Occipital lobe (tissue), 3 donors: ENCODE measurements at places on chromosomes 6 and 20. TPM values are rescaled to one million over a fixed set of nuclear protein-coding genes. Genes with fewer than 3 reads are reported as not detected.
A peak's percentile ranks its signal among the peaks of the same experiment; 100 is the strongest.

- DNase-seq, result peak; percentile 12
These were observed 48.7 kb upstream of the HEY2 start for GRCh38 chr6:125700581-125701353.

- DNase-seq, result no peak
These were observed 117.4 kb downstream of the TTLL2 start for GRCh38 chr6:167442245-167442644.

DNA sequence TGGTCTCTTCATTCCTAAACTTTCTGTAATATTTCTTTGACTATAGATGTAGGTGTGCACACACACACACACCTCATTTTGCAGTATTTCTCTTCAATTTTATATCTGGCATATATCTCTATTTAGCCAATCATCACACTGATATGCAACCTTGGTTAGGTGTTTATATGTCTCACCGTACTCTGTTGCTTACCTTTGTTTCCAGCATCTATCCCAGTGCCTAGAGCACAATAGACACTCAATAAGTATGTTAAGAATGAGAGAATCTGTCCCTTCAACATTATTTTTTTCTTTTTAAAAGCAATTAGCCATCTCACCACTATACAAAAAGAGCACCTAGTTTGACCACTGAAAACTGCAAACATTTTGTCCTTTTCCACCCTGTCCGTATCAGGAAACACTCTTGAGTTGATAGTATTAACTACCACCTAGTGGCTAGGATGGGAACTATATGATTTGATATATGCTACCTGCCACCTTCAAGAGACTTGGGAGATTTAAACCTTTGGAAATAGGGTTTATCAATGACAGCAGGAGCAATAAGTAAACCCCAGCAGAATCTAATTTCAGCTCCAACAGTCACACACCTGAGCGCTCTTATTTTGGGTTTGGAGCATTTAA, 48.7 kb upstream of the RSPO3 start:
- no peak for DNase-seq

Gene STX11
- 0.78 TPM for total RNA-seq
